ENCODE measurements at places on chromosomes 4 and X. TPM values are rescaled to one million over a fixed set of nuclear protein-coding genes. Genes with fewer than 3 reads are reported as not detected.

DNA sequence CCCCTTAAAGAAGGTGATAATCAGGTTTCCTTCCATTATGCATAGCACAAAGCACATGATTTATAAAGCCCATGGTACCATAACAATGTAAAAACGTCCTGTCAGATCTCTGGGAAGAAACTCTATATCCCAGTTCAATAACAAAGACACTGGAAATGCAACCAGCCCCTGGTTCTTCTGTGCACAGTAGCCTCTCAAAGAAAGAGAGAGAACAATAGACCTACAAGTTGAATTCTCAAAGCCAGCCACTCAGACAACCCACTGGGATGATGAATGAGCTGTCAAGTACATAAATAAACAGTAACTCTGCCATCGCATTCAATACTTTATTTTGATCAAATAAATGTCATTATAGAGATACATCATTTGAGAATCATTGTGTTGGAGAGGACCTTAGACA is 400.1 kb upstream of the CPEB2 start:
- DNase-seq, result no peak

DNA sequence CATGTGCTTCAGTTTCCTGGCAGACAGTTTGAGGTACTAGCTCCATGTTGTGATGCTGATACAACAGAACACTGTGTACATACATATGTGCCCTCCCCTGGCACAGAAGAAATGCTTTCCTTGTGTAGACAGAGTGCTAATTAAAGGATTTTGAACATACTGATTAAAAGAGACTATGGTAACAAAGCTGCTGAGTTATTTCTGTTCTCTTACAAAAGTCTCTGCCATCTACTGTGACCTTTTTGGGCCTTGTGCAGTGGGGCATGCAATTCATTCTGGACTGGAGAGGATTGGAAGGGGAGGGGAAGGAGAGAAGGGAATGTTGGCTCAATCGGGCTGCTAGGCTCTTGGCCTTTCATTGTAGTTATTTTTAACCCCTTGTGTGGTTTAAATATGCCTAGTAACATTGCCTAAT is 6.0 kb downstream of the PDLIM5 start:
- DNase-seq, result peak; percentile 25

DNA sequence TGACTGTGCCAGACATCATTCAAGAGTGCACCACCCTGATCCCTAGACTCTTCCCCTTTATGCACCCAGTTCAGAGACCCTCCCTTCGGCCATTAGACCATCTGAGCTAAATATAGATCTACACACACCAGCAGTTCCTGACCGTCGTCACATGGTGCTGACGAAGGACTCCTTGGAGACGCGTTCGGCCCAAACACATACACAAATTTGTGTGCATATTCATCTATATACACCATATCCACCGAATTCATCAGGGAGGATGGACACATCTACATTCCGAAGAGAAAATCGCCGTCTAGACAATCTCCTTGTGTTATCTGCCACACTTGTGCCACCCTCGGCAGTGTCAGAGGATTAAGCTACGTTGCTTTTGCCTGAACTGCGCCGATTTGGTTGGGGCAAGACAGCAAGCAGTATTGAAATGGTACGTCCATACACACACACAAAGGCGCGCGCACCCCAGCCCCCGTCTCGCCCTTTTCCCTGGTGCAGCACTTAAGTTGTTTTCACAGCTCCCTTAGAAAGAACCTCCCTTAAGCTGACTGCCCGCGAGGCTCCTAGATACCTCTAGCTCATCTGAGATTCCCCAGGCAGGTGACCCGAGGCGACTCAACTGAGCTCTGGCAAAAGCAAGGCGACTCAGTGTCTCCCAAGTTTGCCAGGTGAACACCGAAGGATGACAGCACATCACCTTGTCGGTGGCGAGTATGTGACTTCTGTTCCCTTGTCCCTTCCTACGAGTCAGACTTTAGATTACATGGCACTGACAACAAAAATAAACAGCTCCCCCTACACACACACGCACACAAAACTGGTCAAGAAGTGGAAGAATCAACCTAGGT is 1.0 kb downstream of the RASGEF1B start:
- no peak for DNase-seq

- DNase-seq, result no peak
Observed at GRCh38 chrX:102959471-102959870, 22.4 kb downstream of the RAB40AL start.

GRCh38 chr4:14446311-14446710 is 556.0 kb upstream of the CPEB2 start:
- DNase-seq, result no peak

DNA sequence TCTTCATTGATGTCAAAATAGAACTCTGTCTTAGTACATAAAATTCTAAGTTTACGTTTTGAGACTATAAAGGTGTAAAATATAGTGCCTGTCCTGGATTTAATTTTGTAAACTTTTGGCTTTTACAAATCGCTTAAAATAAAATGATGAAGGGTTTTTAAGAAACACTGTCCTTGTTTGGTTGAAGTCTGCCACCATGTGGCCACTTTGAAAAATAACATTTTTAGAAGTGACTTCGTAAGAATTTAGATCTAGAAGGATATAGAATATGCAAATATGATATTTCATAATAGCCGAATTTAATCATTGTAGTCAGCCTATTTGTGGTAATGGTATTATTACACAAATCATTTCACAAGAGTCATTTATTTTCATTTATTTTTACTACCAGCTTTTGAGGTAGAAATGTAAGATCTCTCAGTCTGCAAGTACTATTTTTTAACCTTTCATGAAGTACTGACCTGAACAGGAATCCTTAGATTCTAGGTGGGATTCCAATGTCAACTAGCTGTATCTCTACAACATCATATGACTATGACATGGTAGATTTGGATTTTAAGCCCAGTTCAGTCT is 31.0 kb upstream of the FAT4 start:
- DNase-seq, result no peak

- DNase-seq, result no peak
Observed at GRCh38 chr4:14701389-14701788, 300.9 kb upstream of the CPEB2 start.

- DNase-seq, result no peak
Observed at GRCh38 chr4:8592366-8593263, at the start of gene CPZ. TSS of gene CPZ (plus strand) at chr4:8592765. CDS start at chr4:8592834, 69 bp downstream.

- no peak for DNase-seq
Observed at GRCh38 chrX:70461026-70461425, 16.4 kb downstream of the DLG3 start.

GRCh38 chr4:751676-752075 is 46.0 kb downstream of the PCGF3 start:
- no peak for DNase-seq

DNA sequence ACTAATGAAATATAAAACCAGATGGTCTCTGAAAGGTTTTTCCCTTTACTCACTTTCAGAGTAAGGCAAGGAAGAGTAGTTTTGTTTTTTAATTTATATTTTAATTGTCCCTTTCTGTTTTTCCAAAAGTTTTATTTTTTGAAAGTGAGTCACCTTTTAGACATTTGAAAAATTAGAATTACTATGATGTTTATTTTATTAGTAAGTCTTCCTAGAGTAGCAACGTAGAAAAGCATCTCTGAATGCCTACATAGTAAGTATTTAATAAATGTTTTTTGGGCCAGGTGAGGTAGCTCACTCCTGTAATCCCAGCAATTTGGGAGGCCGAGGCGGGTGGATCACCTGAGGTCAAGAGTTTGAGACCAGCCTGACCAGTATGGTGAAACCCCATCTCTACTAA is 51.1 kb downstream of the TET2 start:
- no peak for DNase-seq

- no peak for DNase-seq
Observed at GRCh38 chr4:42750091-42750490, 93.2 kb upstream of the ATP8A1 start.

GRCh38 chrX:80022363-80023031 is 7.9 kb downstream of the TBX22 start:
- no peak for DNase-seq

- no peak for DNase-seq
Observed at GRCh38 chrX:9739130-9739529, 26.5 kb downstream of the GPR143 start.

DNA sequence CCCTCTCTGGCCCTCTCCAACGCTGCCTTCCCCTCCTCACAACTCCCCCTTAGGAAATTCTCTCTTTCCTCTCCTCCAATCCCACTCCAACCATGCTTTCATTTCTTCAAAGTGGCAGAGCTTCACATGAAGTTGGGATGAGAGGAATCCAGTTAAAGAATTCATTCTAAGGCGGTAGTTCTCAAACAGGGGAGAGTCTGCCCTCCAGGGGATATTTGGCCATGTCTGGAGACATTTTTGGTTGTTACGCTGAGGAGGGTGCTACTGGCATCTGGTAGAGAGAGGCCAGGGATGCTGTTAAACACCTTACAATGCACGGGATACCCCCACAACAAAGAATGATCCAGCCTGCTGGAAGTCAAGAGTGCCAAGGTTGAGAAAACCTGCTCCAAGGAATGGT is 40.5 kb upstream of the PHKA2 start:
- no peak for DNase-seq

GRCh38 chr4:136461533-136461932 is 1070.8 kb downstream of the PCDH18 start:
- DNase-seq, result no peak

GRCh38 chrX:120450163-120450562 is 18.9 kb downstream of the LAMP2 start:
- no peak for DNase-seq

GRCh38 chrX:134460862-134461220 is 876 bp downstream of the HPRT1 start:
- DNase-seq, result no peak

GRCh38 chr4:143616771-143617170 is 83.7 kb downstream of the FREM3 start:
- peak; percentile 41 for DNase-seq

DNA sequence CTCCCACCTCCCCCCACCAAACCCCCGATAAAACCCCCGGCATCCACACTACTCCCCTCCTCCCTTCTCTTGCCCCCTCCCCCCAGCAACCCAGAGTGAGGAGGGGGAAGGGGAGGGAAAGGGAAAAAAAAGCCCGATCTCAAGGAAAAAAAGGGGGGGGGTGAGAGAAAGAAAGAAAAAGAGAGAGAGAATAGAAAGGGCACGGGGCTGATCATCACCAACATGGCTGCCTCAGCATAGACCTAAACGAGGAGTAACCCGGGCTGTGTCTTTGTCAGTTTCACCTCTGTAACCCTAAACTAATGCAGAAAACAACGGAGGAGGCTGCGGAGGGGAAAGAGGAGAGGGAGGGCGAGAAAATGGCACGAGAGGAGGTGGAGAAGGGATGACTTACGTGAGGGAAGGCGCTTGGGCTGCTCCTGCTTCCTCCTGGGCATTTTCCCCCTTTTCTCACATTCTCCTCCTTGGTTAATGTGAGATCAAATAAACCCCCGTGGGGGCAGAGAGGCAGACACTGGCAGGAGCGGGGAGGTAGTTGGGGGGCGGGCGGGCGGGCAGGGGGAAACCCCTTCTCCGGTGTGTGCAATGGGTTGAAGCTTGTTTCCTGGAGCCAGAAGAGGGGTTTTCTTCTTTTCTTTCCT is 532 bp downstream of the ZNF827 start:
- no peak for DNase-seq

GRCh38 chr4:8306511-8307021 is 37.0 kb downstream of the HTRA3 start:
- DNase-seq, result no peak

DNA sequence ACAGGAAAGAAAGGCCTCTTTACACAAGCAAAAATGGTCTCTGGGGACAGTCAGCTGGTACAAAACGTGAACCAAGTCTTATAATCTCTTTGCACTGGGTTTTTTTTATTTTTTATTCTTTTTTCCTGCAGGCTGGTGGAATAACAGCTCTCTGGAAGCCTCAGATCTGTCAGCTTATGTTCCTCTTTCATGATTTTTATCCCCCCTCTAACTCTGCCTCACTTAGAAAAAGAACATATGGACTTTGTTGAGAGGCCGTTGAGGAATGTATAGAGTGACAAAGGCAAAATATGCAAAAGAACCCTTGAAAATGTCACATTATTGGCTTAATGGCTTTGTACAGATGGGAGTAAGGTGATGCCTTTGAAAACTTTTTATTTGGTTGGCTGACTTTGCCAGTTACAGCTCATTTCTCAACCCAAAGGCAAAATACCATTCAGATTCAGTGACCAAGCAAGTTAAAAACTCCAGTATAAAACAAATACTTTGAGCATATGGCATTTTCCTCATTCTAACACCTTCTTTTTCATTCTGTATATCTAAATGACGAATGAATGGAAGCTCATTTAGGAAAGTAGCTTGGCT is 111.1 kb downstream of the RNF150 start:
- no peak for DNase-seq

- DNase-seq, result no peak
Observed at GRCh38 chr4:94871644-94872305, 114.0 kb downstream of the BMPR1B start.

ABLIM2 gene
- total RNA-seq, result 7.2 TPM

IQCM gene
- total RNA-seq, result not detected

ARMCX2 gene
- 37.5 TPM for total RNA-seq

CAPN6 gene
- total RNA-seq, result 0.27 TPM

DDX60 gene
- 28.3 TPM for total RNA-seq

CT45A5 gene
- total RNA-seq, result not detected

PCYT1B gene
- total RNA-seq, result 1.8 TPM

Measured in kidney epithelial cell (primary cell).